Naive thymus-derived CD4-positive, alpha-beta T cell (primary cell): ENCODE measurements at places on chromosomes 11 and 22. TPM values are rescaled to one million over a fixed set of nuclear protein-coding genes. Genes with fewer than 3 reads are reported as not detected.

GRCh38 chr11:94794287-94795168, 26.4 kb downstream of the AMOTL1 start:
- H3K36me3 ChIP-seq, result no peaks in the 10 kb centered on the region
- no peak overlapping the region for H3K27ac ChIP-seq
- no peak overlapping the region for H3K4me3 ChIP-seq

Gene IRAG1
- total RNA-seq, result 0.11 TPM

DNA sequence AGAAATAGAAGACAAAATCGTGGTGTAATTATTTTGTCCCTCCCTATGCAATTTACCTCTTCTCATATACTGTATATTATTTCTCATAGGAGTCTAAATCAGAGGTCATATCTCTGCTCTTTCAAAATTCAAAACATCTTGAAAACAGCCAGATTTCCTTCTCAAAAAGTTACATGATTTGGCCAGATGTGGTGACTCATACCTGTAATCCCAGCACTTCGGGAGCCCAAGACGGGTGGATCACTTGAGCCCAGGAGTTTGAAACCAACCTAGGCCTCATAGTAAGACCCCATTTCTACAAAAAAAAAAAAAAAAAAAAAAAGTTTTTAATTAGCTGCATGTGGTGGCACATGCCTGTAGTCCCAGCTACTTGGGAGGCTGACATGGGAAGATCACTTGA, 29.0 kb upstream of the DNAJB7 start:
- no peak for DNase-seq
- no peaks in the 10 kb centered on the region for H3K27me3 ChIP-seq
- H3K4me3 ChIP-seq, result no peak overlapping the region

GRCh38 chr11:121250843-121251242, 41.7 kb upstream of the SC5D start:
- no peaks in the 10 kb centered on the region for H3K4me1 ChIP-seq
- H3K4me3 ChIP-seq, result no peak overlapping the region
- H3K36me3 ChIP-seq, result no peaks in the 10 kb centered on the region
- H3K27ac ChIP-seq, result no peak overlapping the region
- H3K27me3 ChIP-seq, result no peaks in the 10 kb centered on the region

DNA sequence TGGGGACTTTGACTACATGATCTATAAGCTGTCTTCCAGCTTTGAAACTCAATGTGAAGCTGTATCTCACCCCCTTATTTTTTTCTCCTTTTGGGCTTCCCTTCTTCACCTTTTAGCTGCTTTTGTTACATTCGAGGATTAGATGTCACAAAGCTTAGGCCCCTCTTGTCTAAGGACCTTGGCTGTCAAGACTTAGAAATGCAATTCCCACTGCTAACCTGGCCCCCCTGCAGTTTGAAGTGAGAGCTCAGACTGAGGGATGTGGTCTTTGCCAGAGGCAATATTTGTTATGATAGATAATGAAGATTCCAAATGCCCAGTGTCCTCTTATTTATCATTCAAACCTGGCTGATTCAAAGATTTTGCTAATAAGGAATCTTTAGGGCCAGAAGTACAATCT, 128.3 kb downstream of the ARL14EP start:
- no peaks in the 10 kb centered on the region for H3K36me3 ChIP-seq
- DNase-seq, result no peak
- H3K4me1 ChIP-seq, result no peaks in the 10 kb centered on the region
- no peaks in the 10 kb centered on the region for H3K27me3 ChIP-seq
